ENCODE measurements at places on chromosomes 11 and 22. TPM values are rescaled to one million over a fixed set of nuclear protein-coding genes. Genes with fewer than 3 reads are reported as not detected.

The DDX25 gene
- not detected for total RNA-seq

The SPTBN2 gene
- 15.7 TPM for total RNA-seq

The APBB1 gene
- 42.5 TPM for total RNA-seq

The TREH gene
- total RNA-seq, result not detected

The TRIM6 gene
- total RNA-seq, result 2.1 TPM

The MS4A1 gene
- not detected for total RNA-seq

GRCh38 chr11:45073685-45074141, 72.7 kb upstream of the PRDM11 start:
- DNase-seq, result no peak

DNA sequence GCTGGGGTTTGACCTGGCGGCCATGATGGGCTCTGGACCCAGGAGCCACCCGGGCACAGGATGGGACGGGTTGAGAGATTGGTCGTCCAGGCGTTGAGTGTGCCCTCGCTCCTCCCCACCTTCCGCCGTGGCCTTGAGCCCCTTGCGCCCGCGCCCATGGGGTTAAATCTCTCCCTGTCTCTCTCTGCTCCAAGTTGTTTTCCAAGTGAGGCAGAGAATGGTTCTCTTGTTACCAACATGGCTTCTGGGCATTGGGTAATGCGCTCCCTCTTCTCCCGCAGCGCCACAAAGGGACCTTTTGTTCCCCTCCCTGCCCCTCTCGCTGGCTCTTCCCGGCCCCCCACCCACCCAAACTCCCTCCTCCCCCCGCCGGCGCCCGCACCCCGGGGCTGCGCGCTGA, 18.8 kb upstream of the PICK1 start:
- no peak for DNase-seq

DNA sequence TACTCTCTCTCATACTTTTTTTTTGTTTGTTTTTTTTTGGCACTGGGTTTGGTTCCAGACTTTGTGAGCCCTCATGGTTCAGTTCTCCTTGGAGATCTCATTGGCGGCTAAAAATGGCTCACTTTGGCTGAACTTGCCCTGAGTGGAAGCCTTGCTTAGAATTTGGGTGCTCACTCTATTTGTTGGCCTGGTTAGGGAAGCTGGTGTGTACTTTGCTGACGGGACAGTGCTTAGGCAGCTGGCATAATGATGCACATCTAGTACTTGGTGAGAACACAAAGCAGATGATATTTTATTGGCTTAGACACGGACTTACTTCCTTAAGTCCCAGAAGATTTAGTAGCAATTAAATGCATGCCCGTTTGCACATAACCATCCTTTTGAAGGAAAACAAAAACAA, 66.5 kb upstream of the GRAMD1B start:
- DNase-seq, result no peak

- no peak for DNase-seq
Measured at GRCh38 chr11:45517171-45517770, 148.2 kb downstream of the CHST1 start.

- DNase-seq, result no peak
Measured at GRCh38 chr11:44243595-44244343, 66.2 kb downstream of the ALX4 start.

- DNase-seq, result no peak
Measured at GRCh38 chr22:47784991-47785390, 1022.5 kb downstream of the TBC1D22A start.

DNA sequence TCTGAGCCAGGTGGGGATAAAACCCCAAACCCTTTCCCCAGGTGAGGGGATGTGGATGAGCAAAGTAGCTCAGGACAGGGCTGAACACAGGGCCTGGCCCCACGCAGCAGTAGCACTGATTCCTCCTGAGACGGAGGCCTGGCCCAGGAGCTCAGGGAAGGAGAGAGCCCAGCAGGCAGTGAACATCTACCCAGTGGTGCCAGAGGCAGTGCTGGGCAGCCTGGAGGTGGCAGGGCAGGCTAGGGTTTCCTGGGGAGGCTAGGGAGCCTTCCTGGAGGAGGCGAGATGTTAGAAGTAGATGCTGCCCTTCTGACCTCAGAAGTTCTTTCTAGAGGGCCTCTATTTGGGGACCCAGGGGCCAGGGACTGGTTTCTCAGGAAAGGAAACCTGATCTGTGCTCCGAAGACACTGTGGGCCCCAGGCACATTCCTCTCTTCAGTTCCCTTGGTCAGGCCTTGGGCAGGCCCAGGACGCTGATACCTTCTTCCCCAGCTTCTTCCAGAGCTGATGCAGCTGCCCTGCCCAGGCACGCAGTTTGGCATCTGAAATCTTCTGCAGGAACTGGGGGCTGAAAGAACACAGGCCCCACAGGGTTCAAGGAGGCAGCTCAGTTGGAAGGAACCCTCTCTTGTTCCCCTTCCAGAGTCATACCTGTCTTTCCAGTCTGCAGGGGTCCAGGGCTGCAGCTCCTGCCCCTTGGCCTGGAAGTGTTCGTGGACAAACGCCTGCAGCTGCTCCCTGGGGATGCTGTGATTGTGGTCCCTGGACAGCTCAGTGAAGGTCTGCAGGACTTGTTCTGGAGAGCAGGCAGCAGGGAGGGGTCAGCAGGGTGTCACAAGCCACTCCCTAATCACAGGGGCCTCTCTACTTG, 16.8 kb downstream of the TREH start:
- no peak for DNase-seq

GRCh38 chr11:85823816-85824215, 12.9 kb upstream of the SYTL2 start:
- no peak for DNase-seq

GRCh38 chr22:23180893-23181720, 798 bp downstream of the BCR start:
- no peak for DNase-seq

DNA sequence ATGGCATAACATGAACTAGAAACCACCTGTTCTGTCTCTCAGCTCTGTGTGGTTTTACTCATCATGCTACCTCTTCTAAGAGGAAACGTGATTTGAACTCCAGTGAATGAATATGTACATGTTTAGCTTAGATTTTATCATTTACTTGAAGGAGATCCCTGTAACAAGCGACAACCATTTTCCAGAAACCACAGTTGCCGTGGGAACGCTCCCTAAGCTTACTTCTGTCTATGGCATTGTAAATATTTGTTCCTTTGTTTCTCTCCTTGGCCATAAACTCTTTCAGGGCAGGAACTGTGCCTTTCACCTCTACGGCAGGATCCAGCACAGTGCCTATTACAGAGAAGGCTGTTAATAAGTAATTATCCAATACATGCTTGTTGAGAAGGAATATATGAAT, 17.1 kb upstream of the TPH1 start:
- DNase-seq, result no peak
